Cerebellum (tissue), 4 donors: ENCODE measurements at places on chromosomes 12 and 14. TPM values are rescaled to one million over a fixed set of nuclear protein-coding genes. Genes with fewer than 3 reads are reported as not detected.

DNA sequence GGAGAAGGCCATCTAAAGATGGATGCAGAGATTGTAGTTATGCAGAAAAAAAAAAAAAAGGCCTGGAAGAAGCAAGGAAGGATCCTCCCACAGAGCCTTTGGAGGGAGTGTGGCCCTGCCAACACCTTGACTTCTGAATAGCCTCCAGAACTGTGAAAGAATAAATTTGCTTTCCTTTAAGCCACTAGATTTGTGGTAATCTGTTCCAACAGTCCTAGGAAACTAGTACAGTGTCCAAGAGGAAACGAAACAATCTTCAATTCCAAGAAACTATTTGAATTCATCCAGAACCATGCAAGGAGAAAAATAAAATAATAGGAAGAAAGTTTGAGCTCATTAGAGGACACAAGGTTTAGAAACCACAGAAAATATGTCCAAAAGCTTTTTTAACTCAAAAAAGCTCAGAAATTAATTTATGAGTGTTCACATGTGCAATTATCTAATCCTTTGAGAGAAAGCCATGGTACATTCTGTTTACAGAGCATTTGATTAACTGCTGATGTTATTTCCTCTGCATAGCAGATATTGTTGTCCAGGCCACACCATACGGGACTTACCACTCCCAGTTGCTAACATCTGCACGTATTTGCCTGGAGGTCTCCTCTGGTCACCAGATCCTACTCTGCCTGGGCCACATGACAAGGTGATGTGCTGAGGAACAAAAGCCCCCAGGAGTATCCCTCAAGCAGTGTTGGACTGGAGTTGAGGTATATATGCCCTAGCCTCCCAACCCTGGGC is 30.0 kb upstream of the STAB2 start:
- no peak for DNase-seq

DNA sequence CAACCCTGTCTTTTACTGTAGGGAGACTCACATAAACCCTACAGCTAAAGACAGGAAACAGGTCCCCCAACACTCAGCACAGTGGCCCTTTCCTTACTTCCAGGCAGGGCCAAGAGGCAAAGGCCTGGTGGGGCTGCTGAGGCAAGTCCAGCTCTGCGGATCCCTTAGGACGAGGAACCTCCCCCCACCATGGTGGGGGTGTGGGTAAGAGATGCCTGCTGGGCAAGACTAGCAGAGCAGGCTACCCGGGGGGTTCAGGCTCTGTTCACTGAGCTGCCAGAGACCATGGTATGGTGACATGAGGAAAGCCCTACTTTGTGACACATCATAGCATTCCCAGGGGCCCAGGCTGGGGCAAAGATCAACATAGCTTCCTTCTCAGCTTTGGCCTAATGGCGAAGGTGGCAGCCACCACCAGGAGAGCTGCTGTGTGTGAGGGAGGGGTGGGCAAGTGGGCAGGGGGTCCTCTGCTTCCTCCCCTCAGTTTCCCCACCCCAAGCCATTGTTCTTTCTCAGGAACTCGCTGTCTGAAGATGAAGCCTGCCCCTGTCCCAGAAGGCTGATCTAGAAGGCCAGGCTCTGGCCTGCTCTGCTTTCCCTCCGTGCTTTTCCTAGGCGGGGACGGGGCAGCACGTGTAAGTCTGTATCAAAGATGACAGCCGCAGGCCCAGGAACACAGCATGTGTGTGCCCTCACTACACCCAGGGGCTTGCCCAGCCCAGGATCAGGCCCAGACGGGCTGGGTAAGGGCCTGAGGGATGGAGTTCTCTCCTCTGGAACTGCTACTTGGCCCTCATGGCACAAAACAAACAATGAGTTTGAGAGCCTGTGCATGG is 10.1 kb upstream of the TINF2 start:
- DNase-seq = no peak

GRCh38 chr12:26830783-26831551 is 2.0 kb downstream of the ITPR2 start:
- no peak for DNase-seq

- no peak for DNase-seq
Measured at GRCh38 chr14:104428333-104428851, 151.2 kb upstream of the C14orf180 start.

DNA sequence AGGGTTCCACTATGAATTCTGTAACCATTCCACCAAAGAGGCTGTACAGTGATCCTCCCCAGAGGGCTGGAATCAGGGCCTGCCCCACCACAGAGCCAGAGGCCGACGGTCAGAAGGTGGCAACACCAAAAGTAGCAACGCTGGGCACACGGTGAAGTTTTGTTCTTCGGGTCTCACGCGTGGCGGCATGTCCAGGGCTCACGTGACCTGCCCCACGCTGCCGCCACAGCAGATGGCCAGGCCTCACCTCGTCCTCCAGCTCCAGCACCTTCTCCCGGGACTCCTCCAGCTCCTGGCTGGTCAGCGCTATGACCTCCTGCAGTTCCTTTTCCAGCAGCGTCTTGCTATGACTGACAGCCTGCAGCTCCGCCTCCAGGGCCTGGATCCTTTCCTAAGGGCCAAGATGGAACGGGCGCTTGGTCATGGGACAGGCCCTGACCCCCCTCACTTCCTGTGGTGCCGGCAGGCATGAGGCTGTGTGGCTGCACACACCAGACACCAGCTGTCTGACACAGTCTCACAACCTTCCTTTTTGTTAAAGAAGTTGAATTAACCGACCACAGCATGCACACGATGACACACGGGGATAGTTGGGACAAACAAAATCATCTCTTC is 22.4 kb upstream of the ANKLE2 start:
- no peak for DNase-seq

DNA sequence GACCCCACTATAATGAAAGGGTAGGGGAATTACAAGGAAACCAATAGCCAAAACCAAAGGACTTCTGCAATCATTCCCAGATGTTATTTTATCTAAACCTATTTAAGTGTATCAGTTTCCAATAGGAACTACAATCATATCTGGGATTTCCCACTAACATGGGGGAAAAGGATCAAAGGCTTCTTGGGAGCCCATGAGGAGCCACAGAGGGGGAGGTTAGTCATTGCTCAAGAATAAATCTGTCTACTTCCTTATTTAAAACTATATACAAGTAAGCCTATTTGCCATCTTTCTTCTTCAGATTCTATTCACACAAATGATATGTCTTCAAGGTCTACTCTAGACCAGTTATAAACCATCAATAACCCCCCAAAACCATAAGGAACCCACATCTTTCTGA is 33.1 kb downstream of the FGD6 start:
- DNase-seq = no peak

DNA sequence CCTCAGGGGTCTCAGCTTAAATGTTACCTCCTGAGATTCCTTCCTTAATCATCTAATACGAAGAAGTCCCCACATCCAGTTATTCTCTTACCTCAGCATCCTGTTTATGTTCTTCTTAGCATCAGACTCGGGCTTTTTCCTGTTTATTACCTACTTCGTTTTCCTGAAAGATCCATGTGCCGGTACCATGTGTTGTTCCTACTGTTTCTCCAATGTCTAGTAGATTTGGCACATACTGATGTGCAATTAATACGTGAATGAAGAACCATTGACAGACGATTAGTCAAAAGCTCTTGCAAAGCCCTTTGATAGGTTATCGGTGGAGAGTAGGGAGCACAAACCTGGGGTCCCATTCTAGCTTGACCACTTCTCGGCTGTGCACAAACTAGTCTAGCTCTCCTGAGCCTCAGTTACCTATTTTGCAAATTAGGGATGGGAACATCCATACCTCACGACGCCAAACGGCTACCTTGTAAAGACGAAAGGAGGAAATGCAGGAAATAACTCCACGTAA is 735 bp upstream of the MAPKAPK5 start:
- no peak for DNase-seq

GRCh38 chr12:105431537-105432100 is 101.1 kb downstream of the C12orf75 start:
- no peak for DNase-seq

DNA sequence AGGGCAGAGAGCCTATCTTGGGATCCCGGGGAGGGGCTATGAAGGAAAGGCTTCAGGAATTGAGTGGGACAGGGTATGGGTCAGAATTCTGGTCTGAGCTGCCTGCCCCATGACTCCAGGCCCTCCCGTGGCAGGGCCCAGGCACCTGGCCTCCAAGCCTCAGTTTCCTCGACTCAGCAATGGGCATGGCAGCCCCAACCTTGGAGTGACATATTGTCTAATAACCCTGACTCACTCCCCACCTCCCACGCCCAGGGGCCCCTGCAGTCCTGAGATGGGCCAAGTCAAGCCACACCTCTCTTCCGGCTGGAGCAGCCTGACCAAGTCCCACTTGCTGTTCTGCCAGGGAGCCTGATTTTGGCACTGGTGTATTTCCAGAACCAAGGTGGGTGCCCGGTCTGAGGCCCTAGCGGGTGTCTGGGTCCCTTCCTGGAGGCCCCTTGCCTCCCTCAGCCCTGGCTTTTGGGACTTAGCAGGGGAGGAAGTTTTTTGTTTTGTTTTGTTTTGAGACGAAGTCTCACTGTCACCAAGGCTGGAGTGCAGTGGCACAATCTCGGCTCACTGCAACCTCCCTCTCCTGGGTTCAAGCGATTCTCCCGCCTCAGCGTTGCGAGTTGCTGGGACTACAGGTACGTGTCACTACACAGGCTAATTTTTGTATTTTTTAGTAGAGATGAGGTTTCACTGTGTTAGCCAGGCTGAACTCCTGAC is 40.3 kb upstream of the RCOR1 start:
- DNase-seq = no peak

- no peak for DNase-seq
Measured at GRCh38 chr12:87679251-87679650, 349.9 kb downstream of the C12orf50 start.

- DNase-seq = no peak
Measured at GRCh38 chr14:20419419-20419818, 6.1 kb upstream of the TEP1 start.

DNA sequence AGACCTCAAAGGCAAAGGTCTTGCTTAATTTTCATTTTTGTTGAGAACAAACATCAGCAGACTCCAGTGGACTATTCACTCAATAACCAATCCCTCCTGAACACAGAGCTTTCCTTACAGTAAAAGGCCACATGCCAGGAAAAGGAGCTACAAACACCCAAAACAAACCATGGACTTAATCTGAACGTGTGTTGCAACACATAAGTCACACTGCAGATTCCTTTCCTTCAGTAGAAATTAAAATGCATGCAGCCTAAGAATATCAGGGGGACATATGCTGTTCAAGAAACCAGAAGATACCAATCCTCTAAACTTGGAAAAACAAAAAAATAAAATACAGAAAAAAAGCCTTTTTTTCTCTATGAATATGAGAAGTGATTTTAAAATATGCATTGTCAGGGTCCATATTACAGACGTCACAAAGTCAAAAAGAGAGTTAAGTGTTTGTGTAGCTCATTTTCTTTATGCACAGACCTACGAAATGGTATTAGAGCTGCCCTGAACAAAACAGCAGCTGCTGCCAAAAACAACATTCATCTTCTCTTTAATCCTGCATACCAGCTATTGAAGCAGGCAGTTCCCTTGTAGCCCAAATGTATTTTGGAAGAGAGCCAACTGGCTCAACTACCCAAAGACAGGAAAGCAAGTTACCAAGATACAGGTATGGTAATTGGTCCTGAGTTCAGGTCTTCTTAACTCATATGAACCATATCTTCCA is 26.2 kb downstream of the KITLG start:
- DNase-seq = no peak

DNA sequence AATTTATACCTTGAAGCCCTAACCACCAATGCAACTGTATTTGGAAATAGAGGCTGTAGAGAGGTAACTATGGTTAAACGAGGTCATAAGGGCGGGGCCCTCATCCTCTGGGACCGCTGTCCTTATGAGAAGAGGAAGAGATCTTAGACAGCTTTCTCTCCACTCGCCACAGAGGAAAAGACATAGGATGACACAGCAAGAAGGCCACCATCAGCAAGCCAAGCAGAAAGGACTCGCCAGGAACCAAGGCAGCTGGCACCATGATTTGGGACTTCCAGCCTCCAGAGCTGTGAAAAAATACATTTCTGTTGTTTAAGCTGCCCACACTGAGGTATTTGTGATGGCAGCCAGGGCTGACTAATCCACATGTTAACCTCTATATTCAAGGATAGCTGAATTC is 30.4 kb upstream of the BCAT1 start:
- no peak for DNase-seq

DNA sequence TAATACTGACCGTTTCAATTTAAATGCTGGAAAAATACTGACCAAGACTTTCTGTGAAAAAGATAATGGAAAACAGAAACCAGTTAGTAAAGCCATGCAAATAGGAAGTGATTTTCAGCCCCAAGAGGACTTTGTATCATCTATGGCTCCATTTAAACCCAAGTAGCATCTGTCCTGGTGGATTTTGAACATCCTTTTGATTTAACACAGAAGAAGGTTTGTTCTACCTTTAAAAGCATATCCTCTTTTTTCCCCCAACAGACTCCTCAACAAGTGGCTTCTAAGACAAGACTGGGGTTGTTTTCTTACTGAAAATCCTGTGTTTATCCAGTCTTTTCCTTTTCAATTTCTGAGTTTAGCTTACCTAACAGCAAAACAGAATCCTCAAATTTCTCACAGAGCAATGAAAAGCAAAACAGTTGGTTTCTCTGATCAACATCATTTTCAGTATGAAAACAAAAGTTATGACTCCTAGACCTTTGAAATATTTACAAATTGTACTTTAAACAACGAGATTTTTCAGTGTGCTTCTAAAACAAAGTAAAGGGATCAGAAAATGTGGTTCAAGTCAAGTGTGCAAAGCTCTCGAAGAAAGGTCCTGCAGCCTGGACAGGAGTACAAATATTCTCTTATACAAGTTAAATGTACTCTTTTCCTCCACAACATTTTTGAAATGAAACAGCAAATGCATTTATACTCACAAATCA is 2.9 kb downstream of the PHLDA1 start:
- DNase-seq = no peak

GRCh38 chr12:52279422-52280318 is 5.2 kb downstream of the KRT86 start:
- DNase-seq = no peak

- DNase-seq = no peak
Measured at GRCh38 chr12:14958361-14959125, 2.9 kb downstream of the ARHGDIB start.

- DNase-seq = no peak
Measured at GRCh38 chr12:1933342-1934051, 15.0 kb upstream of the CACNA2D4 start.

DNA sequence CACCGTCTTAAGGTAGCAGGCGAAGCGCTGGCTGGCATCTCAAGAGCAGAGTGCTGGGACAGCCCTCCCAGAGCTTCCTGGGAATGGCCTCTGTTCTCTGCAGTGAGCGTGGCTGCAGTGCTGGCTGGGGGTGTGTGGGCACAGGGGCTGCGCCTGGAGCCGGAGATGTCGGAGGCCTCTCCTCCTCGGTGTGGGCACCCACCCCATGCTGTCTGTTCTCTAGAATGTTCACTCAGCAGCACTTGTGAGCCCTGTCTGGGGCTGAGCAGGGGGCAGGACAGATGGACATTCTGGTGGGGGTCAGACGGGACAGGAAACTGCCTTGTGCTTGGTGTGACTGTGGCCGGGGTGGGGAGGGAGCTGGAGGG is 15.9 kb downstream of the FBRSL1 start:
- DNase-seq = no peak

GRCh38 chr14:100540926-100541620 is 46.1 kb downstream of the BEGAIN start:
- DNase-seq = no peak

Gene FSCB
- 0.18 TPM for total RNA-seq

Gene PRR4
- 8.0 TPM for total RNA-seq

Gene RBP5
- total RNA-seq = 0.27 TPM

Gene CLEC12A
- total RNA-seq = not detected

Gene NDUFA9
- 42.4 TPM for total RNA-seq

Gene PWP1
- 44.4 TPM for total RNA-seq

Gene TMEM233
- not detected for total RNA-seq

Gene LRRK2
- 10.7 TPM for total RNA-seq

Gene FOXG1
- 0.09 TPM for total RNA-seq

Gene ASIC1
- total RNA-seq = 20.5 TPM

Gene MYH7
- 2.2 TPM for total RNA-seq

Gene MPHOSPH9
- total RNA-seq = 95.9 TPM

Gene KRT78
- total RNA-seq = not detected

Gene FGF6
- not detected for total RNA-seq
